CD4-positive, alpha-beta T cell (primary cell): ENCODE measurements at places on chromosomes 7 and 10.

- no peak for DNase-seq
Measured at GRCh38 chr7:120060875-120061274, 212.1 kb upstream of the KCND2 start.

- no peak for DNase-seq
Measured at GRCh38 chr10:101630633-101630920, 42.5 kb downstream of the DPCD start.

DNA sequence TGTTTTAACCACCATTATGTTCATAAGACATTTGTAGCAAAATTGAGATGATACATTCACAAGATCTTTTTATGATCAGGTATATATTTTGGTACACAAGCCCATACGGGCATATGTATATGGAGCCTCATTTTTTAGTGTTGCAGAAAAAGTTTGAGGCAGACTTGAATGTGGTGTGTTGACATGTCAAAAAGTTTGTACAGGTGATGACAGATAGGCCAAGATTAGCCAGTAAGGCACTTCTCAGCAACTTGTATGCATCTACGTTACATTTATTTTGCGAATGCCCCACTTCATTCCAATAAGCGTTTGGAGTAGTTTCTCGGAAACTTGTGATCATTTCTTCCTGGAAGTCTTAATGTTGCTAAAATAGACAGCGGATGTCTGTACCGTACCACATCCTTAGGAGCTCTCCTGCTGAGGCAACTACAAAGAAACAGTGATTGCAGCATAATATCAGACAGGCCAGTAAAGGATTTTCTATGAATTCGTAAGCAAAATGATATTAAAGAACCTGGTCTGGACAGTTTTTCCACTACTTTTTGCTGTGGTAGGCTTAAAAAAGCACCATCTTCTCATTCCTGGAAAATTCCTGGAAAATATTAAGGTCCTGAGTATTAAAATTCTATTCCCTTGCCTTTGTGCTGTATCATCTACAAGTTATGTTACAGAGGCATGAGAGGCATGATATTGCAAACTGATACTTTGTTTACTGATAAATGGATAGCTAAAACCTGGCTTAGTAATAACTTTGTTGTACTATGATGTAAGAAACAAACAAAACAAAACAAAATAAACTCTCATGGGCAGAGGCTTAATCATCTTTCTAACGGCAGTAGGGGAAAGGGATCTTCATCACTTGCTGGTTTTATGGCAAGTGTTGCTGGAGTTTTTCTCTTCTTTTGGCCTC lies 153.6 kb downstream of the HDAC9 start:
- no peak for DNase-seq

DNA sequence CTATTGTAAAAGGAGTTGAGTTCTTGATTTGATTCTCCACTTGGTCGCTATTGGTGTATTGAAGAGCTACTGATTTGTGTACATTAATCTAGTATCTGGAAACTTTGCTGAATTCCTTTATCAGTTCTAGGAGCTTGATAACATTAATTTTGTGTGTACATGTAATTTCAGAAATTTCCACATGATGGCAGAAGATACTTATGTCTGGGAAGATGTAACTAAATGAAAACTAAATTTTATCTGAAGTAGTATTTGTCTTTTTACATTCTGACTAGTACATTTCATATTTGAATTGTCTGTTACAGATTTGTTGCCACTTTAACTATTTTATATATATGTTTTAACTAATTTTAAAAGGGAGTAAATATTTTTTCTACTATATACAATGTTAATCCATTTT lies 27.6 kb downstream of the SDHAF3 start:
- DNase-seq: no peak

- DNase-seq: no peak
Measured at GRCh38 chr10:122587098-122587760, 26.7 kb downstream of the DMBT1 start.

GRCh38 chr7:50588937-50589336 lies 23.7 kb upstream of the DDC start:
- no peak for DNase-seq

DNA sequence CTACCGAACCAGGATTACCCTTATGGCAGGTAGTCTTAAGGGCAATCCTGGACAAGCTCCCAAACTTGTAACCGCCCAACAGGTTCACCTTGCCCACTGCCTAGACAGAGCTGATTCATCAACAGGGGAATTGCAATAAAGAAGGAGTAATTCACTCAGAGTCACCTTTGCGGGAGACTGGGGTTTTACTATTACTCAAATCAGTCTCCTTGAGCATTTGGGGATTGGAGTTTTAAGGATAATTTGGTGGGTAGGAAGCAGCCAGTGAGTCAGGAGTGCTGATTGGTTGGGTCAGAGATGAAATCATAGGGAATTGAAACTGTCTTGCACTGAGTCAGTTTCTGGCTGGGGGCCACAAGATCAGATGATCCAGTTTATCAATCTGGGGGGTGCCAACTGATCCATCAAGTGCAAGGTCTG lies 25.3 kb downstream of the HK1 start:
- no peak for DNase-seq

- no peak for DNase-seq
Measured at GRCh38 chr7:77657427-77658224, 38.6 kb upstream of the RSBN1L start.
